ENCODE measurements at places on chromosomes 3 and 15.

DNA sequence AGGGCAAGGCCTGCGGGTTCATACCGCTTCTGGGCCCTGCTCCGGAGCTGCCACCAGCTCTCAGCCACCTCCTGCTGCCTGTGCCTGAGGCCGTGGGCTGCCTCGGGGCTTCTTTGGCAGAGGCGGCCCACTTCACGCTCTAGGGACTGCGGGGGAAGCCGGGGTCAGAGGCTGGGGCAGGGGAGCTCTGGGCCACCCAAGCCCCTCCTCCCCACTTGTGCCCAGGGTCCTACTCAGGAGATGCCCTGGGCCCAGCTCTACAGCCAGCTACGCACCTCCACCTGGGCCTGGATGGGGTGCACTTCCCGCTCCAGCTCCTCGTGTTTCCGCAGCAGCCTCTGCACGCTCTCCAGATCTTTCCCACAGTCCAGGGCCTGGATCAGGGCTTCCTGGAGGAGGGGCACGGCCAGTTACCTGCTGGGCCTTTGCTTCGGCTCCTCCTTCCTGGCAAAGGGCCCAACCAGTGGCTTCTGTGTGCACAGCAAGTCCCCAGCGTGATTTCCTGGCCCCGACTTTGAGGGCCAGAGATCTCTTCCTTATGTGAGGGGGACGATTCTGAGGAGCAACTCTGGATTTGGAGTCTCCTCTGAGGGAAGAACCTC is 24.0 kb downstream of the PLA2G4B start:
- no peak for DNase-seq

DNA sequence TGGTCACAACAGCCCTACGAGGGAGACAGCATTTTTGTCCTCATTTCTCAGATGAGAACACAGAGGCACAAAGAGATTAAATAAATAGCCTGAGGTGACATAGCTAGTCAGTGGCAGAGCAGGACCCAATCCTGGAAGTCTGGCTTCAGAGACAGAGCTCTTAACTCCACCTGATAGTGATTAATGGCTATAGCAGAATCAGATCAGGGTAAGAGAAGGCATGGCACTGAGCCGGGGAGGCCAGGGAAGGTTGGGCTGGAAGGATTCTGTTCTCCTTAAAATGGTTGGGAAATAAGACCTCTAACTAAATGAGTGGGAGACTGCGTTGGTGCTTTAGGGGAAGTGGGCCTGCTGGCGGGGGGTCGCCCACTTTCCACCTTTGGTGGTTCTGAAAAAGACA is 104.5 kb downstream of the VGLL4 start:
- no peak for DNase-seq

DNA sequence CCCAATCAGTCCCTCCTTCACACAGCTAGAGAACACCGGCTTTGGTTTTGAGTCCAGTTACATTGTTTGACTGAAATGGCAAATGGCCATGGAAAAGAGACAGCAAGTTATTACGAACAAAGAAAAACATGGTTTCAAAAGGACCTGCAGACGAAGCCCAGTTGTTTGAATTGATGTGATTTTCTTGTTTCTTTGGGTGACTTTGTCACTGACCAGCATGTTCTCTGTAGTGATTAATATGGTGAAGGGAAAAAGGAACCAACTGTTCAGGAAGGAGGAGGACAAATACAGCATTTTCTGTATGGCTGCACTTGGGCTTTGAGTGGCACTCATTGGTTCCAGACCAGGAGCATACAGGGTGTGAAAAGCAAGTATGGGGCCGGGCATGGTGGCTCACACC is 217.4 kb upstream of the TPM1 start:
- DNase-seq: no peak

DNA sequence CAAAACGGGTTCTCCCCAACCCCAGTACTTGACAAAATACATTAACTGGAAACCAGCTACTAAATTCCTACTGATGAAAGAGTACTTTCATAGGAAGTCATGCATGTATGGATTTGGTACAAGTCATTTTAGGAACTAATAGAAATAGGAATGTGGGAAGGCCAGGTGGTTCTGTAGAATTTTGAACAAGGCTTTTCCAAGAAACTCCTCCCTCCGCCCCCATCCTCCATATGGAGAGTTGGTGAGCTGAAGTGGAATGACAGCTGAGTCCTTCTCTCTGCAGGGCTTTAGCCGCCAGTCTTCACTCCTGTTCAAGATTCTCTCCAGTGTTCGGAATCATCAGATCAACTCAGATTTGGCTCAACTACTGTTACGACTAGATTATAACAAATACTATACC is 33.2 kb downstream of the TUBGCP4 start:
- no peak for DNase-seq

- DNase-seq: no peak
These were observed 8.8 kb downstream of the RPL39L start for GRCh38 chr3:187130346-187131066.

- DNase-seq: no peak
These were observed 18.2 kb downstream of the PEX5L start for GRCh38 chr3:180018543-180018942.

All from T-helper 17 cell (primary cell).